Mesothelial cell of epicardium (in vitro differentiated cells): ENCODE measurements at places on chromosomes 6 and 20. TPM values are rescaled to one million over a fixed set of nuclear protein-coding genes. Genes with fewer than 3 reads are reported as not detected.

DNA sequence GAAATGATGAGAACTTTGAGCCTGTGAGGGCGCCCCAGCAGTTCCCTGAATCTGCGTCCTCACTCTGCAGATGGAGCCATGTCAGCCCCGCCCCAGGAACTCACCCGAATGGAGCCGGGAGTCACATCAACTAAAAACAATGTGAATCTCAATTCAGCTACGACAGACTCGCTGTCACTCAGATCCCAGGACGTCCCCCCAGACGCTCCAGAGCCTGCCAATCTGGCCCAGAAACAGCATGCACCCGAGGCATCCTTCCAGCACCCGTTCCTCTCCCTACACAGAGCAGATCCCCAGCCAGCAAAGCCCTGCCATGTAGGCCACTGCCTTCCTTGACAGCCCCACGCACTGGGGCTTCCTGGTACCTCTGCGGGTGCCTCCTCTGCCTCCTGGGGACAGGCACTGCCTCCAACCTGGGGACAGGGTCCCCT lies 248.0 kb downstream of the TTLL2 start:
- H3K4me3 ChIP-seq = peak overlapping the region; percentile 41
- no peaks in the 10 kb centered on the region for H3K27me3 ChIP-seq
- H3K27ac ChIP-seq = peak overlapping the region; percentile 98
- DNase-seq = no peak

- no peak for DNase-seq
- peaks cover 7% of the 10 kb centered on the region for H3K4me1 ChIP-seq
- no peaks in the 10 kb centered on the region for H3K27me3 ChIP-seq
These were observed 155.6 kb downstream of the SAMD5 start for GRCh38 chr6:147664092-147664491.

- H3K27ac ChIP-seq = no peak overlapping the region
- H3K4me1 ChIP-seq = peaks cover 13% of the 10 kb centered on the region
- H3K4me3 ChIP-seq = no peak overlapping the region
- no peak for DNase-seq
- no peaks in the 10 kb centered on the region for H3K27me3 ChIP-seq
These were observed 634 bp downstream of the AHI1 start for GRCh38 chr6:135496800-135497411.

- peaks cover 7% of the 10 kb centered on the region for H3K36me3 ChIP-seq
- no peaks in the 10 kb centered on the region for H3K27me3 ChIP-seq
- no peak overlapping the region for H3K4me3 ChIP-seq
- H3K27ac ChIP-seq = no peak overlapping the region
- H3K4me1 ChIP-seq = peaks cover 46% of the 10 kb centered on the region
- no peak for DNase-seq
These were observed 196.5 kb downstream of the GMPR start for GRCh38 chr6:16434885-16435284.

ADGB gene
- not detected in 3 replicates for total RNA-seq

GRCh38 chr20:8272766-8273165 lies 140.7 kb downstream of the PLCB1 start:
- no peaks in the 10 kb centered on the region for H3K36me3 ChIP-seq
- H3K27me3 ChIP-seq = peaks cover 11% of the 10 kb centered on the region
- no peak for DNase-seq
- H3K4me1 ChIP-seq = no peaks in the 10 kb centered on the region
- no peak overlapping the region for H3K4me3 ChIP-seq

- H3K4me1 ChIP-seq = peaks cover 4% of the 10 kb centered on the region
- H3K4me3 ChIP-seq = no peak overlapping the region
These were observed 28.8 kb upstream of the CFAP206 start for GRCh38 chr6:87378947-87379346.

- no peaks in the 10 kb centered on the region for H3K27me3 ChIP-seq
- no peak for DNase-seq
- H3K27ac ChIP-seq = no peak overlapping the region
- H3K4me3 ChIP-seq = no peak overlapping the region
- peaks cover 35% of the 10 kb centered on the region for H3K36me3 ChIP-seq
- no peaks in the 10 kb centered on the region for H3K4me1 ChIP-seq
These were observed 32.1 kb downstream of the TP53INP2 start for GRCh38 chr20:34736106-34736735.

GRCh38 chr20:49030954-49031619 lies 15.0 kb upstream of the CSE1L start:
- H3K27ac ChIP-seq = no peak overlapping the region
- no peaks in the 10 kb centered on the region for H3K4me1 ChIP-seq
- no peak for DNase-seq
- no peaks in the 10 kb centered on the region for H3K27me3 ChIP-seq

APOM gene
- total RNA-seq = 2.4 to 3.4 TPM (median 3.1 TPM) in 3 replicates

SCUBE3 gene
- total RNA-seq = 51.9 to 54.8 TPM (median 53.2 TPM) in 3 replicates
